GDM1 (cell line): ENCODE measurements at places on chromosomes 2 and 18.
A peak's percentile ranks its signal among the peaks of the same experiment; 100 is the strongest.

DNA sequence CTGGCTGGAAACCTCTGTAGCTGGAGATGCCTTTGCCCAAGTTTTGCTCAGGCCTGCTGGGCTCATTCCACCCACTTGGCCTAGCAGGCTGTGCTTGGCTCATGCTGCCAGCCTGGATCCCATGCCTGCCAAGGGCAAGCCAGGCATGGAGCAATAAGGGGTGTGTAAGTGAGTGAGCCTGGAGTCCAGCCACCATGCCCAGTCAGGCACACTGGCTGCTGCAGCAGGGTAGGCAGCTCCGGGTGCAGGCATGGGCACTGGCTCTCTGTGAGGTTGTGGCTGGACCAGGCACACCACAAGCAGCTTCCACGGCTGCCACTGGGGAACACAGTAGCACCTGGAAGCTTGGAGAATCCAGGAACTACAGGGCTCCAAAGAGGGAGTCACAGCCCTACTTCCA lies 147.7 kb upstream of the HS6ST1 start:
- DNase-seq, result no peak

GRCh38 chr2:10654069-10654468 lies 35.7 kb downstream of the NOL10 start:
- DNase-seq, result no peak

GRCh38 chr2:20419752-20420151 lies 27.1 kb upstream of the RHOB start:
- no peak for DNase-seq

DNA sequence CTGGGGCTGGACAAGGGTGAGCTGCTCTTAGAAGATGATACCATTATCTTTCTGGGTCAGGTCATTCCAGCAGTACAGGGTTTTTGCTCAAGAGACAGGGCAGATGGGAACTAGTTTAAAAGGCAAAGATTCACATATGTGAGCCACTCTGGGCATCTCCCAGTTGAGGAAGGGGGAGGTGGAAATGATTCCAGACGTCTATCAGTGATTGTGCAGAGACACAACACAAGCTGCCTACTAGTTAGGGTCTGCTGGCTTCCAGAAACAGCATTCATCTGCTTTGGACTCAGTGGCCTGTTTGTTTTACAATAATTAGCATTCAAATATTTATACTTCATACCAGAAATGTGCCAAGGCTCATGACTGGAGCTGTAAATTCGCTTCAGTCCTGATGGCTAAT lies 32.3 kb downstream of the ST6GAL2 start:
- DNase-seq, result no peak

DNA sequence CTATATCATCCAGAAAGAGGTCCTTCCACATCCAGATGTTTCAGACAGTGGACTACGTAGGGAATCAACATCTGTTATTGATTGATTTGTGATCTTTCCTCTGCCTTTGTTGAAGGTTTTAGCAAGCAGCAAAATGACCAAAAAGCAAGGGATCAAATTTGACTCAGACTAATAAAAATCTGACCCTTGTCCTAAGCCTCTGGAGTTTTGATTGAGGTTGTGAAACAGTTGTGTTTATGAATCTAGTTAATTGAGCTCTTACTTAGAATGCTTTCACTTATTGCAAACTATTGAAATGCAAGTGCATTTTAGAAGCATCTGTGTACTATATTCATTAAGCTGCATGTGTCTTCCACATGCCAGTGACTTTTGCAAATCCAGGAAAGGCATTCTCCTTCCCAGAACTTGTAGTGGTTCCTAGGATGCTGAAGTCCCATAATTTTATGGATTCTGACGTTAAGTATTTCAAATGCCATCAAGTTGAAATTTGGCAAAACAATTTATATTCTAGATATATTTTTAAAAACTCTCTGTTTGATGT lies 116.0 kb downstream of the MTX2 start:
- DNase-seq, result no peak

DNA sequence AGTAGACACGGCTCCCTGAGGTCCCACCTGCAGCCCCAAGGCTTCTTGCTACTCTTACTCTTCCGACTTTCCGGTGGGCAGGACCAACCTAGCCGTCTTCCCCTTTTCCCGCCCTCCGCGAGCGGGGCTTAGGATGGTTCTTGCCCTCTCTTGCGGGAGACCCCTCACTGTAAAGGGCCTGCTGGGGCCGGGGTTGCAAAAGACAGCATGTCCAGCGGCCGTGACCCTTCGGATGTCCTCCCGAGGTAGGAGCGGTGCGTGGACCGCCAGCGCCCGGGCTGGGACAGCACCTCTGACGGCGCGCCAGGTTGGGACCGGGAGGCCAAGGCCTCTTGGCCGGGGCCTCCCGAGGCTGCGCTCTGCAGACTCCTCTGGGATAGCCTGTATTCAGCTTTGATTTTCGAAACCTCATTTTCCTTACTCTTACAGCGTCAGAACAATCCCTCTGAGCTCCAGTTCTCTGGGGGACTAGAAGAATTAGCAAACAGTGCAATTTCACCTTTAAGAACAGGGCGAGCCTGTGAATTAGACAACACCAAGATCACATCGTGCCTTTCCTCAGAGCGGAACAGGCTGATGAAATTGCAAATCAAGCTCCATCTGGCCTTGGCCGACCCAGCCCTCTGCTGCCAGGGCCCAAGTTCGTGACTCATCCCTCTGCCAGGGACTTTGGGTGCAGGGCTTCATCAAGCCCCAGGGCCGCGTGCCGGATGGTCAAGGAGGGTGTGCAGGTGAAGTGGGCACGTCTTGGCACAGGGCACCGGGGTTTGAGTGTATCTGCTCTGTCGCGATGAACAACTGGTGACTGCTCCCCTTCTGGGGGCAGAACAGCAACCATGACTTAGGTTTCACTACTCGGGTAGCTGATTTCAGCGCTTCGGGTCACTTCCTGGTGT lies 777 bp downstream of the MOCOS start:
- no peak for DNase-seq

GRCh38 chr2:129491308-129491707 lies 488.2 kb upstream of the RAB6C start:
- DNase-seq, result no peak

- DNase-seq, result no peak
These were observed 1.9 kb downstream of the CD302 start for GRCh38 chr2:159795841-159796690.

DNA sequence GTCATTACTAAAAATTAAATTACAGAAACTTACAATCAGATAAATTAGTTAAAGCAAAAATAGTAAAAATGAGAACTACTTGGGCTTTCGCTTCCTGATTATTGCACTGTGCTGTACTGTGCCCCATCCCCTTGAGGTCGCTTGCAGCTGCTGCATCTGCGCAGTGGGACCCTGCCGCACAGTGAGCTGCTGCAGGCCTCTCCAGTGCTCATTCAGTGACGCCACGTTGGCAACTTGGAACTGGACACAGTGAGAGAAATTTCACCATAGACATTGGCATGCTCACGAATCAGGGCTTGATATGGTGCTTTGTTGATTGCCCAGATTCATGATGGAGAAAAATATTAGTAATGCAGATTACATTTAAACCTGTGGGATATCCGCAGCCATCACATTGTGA lies 290.8 kb upstream of the MYT1L start:
- DNase-seq, result no peak

- no peak for DNase-seq
These were observed 43.1 kb upstream of the HDAC4 start for GRCh38 chr2:239443666-239444567.

- no peak for DNase-seq
These were observed 138.8 kb upstream of the COPS8 start for GRCh38 chr2:236946871-236947270.

DNA sequence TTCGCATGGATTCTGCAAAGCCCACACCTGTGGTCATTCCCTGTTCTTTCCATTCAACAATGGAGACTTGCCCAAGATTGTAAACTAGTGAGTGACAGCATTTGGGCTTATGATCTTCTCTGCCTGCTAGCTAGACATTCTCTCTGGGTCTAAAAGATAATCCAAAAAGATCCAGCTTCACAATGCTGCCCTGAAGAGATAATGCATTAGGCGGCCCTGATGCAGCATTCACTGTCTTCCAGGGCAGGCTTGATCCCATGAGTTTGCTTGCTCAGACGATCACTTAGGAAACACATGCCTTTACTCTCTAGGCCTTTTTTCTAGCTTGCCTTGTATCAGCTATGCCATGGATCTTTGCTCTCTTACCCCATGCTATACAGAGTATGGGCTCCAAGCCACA lies 196.1 kb downstream of the SETBP1 start:
- no peak for DNase-seq

DNA sequence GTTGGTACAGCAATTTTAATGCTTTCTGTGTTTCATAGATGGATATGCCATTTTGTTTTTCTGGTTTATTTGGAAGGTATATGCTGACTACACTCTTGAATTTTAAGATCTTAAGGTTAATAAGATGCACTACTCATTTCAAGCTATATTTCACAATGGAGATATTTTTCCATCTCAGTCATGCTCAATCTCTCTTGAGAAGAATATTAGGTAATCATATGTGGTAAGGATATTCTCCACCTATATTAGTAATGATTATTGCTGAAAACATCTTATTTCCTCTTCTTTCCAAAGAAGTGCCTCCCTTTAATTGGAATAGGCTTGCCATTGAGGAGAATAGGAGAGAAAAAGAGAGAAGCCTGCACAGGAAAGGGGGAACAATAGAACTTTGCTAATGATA lies 40.1 kb downstream of the EPB41L3 start:
- no peak for DNase-seq

- no peak for DNase-seq
These were observed 219.2 kb downstream of the LRP1B start for GRCh38 chr2:141911485-141912066.

- DNase-seq, result no peak
These were observed 9.2 kb downstream of the SEPTIN10 start for GRCh38 chr2:109604597-109604996.

DNA sequence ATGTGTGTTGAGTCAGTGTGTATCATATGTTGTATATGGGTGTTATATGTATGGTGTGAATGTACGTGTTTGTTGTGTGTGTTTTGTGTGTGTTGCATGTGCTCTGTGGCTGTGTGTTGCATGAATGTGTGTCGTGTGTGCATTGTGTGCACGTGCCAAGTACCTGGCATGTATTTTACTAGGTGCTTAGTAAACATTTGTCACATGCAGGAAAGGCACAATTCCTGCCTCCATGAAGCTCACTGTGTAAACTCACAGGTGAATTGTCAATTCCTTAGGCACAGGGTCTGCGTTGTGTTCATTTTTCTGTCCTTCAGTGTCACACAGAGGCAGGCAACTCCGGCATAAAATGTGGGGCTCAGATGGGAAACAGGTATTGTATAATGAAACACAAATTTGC lies 22.3 kb upstream of the IL1R1 start:
- no peak for DNase-seq

- DNase-seq, result no peak
These were observed 395.7 kb upstream of the SALL3 start for GRCh38 chr18:78583739-78584458.

- DNase-seq, result no peak
These were observed 25.0 kb downstream of the SPP2 start for GRCh38 chr2:234075518-234075915.

- no peak for DNase-seq
These were observed 104.0 kb downstream of the PRPF40A start for GRCh38 chr2:152613235-152613634.

DNA sequence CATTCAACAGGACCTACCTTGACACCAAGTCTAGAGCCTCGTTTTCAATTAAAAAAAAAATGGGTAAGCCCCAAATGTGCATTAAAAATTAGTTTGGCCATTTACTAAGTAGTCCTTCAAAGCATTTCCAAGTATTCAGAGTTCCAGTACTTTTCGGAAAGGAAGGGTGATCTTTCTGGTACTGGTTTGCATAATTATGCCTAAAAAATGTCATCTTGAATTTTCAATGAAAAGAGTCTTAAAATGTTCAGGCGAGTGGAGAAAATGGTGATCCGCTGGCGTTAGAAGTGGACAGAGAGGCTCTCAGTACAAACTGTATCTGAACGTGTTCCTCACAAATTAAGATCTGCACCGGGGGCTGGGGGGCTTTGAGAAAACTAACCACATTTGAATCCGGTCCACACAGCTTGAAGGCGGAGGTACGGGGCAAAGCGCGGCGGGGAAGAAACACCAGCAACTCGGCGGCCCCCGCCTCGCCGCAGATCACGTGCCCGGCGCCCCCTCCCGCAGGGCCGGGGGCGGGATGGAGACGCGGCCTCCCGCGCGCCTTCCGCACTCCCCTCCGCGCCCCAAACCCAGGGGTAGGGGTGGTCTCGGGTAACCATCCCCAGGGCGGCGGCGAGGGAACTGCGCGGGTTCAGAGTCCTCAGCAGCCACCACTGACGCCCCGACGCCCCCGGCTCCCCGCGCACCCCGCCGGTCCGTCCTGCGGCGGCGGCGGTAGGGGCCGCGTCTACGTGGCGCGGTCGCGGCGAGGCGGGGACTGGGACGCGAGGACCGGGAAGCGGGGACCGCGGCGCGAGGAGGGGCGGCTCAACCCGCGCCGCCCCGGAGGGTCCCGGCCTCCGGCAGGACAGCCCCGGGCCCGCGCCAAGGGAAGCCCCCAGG lies 564 bp downstream of the LPIN2 start:
- peak; percentile 62 for DNase-seq

- no peak for DNase-seq
These were observed 1.9 kb downstream of the REV1 start for GRCh38 chr2:99487906-99488305.

GRCh38 chr2:9439536-9439935 lies 16.1 kb downstream of the CPSF3 start:
- no peak for DNase-seq

DNA sequence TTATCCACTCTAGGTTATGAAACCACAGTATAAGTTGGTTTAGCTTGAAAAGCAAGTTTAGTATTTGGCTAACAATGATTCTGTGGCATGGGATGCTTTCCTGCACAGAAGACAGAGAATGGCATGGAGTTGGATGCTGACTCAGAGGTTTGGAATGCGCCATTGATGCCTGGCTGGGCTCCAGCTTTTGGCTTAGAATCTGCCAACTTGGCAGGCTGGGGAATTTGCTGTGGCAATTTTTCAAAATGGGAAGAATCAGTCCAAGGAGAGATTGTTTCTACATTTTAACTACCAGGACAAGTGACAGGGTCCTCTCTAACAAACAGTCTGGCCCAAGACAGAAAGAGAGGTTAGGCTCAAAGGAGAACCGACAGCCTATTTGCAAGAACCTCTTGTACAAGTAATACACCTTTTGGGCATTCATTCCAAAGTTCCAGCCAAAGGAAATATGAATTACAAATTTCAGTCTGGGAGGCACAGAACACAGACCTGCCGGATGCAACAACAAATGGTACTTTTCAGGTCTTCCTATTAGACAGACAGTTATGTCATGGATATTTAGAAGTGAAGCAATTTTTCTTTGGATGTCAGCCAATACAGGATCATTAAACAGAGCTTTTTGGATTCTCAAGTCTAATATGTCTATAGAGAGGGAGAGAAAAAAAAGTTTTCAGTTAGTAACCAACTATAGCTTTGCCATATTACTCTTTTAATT lies 1027.7 kb downstream of the TMEM182 start:
- no peak for DNase-seq
